Activated CD4-positive, alpha-beta T cell treated with anti-CD3 and anti-CD28 coated beads, Interleukin-2, amount 10 ng/mL, durations not matched to agents 7 days and 5 days (primary cell): ENCODE measurements at places on chromosomes 3 and 15. TPM values are rescaled to one million over a fixed set of nuclear protein-coding genes. Genes with fewer than 3 reads are reported as not detected.

The IGF2BP2 gene
- total RNA-seq = not detected

The FBN1 gene
- 1.6 TPM for total RNA-seq

The GRK7 gene
- not detected for total RNA-seq

The CCR3 gene
- total RNA-seq = not detected

The ITPR1 gene
- total RNA-seq = 44.7 TPM

The HTR3E gene
- total RNA-seq = not detected

The EFHB gene
- 1.1 TPM for total RNA-seq

The XYLB gene
- 7.0 TPM for total RNA-seq

The SPTBN5 gene
- 1.2 TPM for total RNA-seq

The RASGRF1 gene
- not detected for total RNA-seq

The PAK6 gene
- 0.47 TPM for total RNA-seq

The BFSP2 gene
- total RNA-seq = 0.33 TPM

The ALDH1A3 gene
- not detected for total RNA-seq

The MST1R gene
- total RNA-seq = 5.2 TPM

The LRRC3B gene
- not detected for total RNA-seq

The PPM1L gene
- total RNA-seq = 5.8 TPM

The SPRED1 gene
- 0.15 TPM for total RNA-seq

The SCAANT1 gene
- not detected for total RNA-seq

The GCSAM gene
- total RNA-seq = 9.9 TPM

The PPP4R2 gene
- 86.6 TPM for total RNA-seq
